ENCODE measurements at places on chromosomes 4 and X. TPM values are rescaled to one million over a fixed set of nuclear protein-coding genes. Genes with fewer than 3 reads are reported as not detected.

OPN1MW gene
- not detected for polyA plus RNA-seq

IL21 gene
- polyA plus RNA-seq: not detected

ETDB gene
- not detected for polyA plus RNA-seq

POF1B gene
- polyA plus RNA-seq: 2.2 TPM

CTPS2 gene
- 9.9 TPM for polyA plus RNA-seq

N4BP2 gene
- 2.5 TPM for polyA plus RNA-seq

FOXR2 gene
- polyA plus RNA-seq: not detected

LAMTOR3 gene
- 45.0 TPM for polyA plus RNA-seq

AFF2 gene
- 0.24 TPM for polyA plus RNA-seq

HEPH gene
- 31.3 TPM for polyA plus RNA-seq

PRR32 gene
- polyA plus RNA-seq: not detected

All from urinary bladder (tissue), 4 donors.